ENCODE measurements at places on chromosomes 6 and 20. TPM values are rescaled to one million over a fixed set of nuclear protein-coding genes. Genes with fewer than 3 reads are reported as not detected.

Gene SUPT3H
- total RNA-seq = 16.6 TPM

Gene HLA-DMA
- 0.78 TPM for total RNA-seq

Gene ANKRD66
- total RNA-seq = not detected

Gene ENPP5
- total RNA-seq = not detected

Gene HLA-DQA1
- total RNA-seq = not detected

Gene EDN3
- total RNA-seq = not detected

Gene RGL2
- 18.7 TPM for total RNA-seq

Gene SEC63
- 38.3 TPM for total RNA-seq

Gene DPPA5
- not detected for total RNA-seq

Gene COMMD7
- 19.6 TPM for total RNA-seq

Gene DPM1
- 78.4 TPM for total RNA-seq

Gene FAM184A
- total RNA-seq = 0.18 TPM

Gene ANKRD60
- total RNA-seq = not detected

Gene TMEM244
- not detected for total RNA-seq

Gene RBPJL
- not detected for total RNA-seq

Gene FOXS1
- 1.1 TPM for total RNA-seq

Gene NMBR
- not detected for total RNA-seq

Gene STX11
- total RNA-seq = 1.2 TPM

Gene RWDD2A
- 5.2 TPM for total RNA-seq

Gene PAX1
- not detected for total RNA-seq

Gene KIF6
- total RNA-seq = 0.55 TPM

Gene DOP1A
- total RNA-seq = 30.4 TPM

Gene CCN6
- not detected for total RNA-seq

Gene KCNK5
- total RNA-seq = not detected

Gene SCAF8
- 22.9 TPM for total RNA-seq

All from smooth muscle cell of the umbilical artery (primary cell).